ENCODE measurements at places on chromosomes 12 and 14. TPM values are rescaled to one million over a fixed set of nuclear protein-coding genes. Genes with fewer than 3 reads are reported as not detected.

Gene LIN7A
- polyA plus RNA-seq: 4.7 TPM

Gene NPFF
- 0.27 TPM for polyA plus RNA-seq

Gene HOXC9
- polyA plus RNA-seq: 5.6 TPM

Gene LPAR5
- 1.5 TPM for polyA plus RNA-seq

Gene DCD
- not detected for polyA plus RNA-seq

Gene ACVRL1
- 27.6 TPM for polyA plus RNA-seq

Data from adrenal gland (tissue), 19 donors.